Ammon's horn (tissue), 1 donor: ENCODE measurements at places on chromosomes 2 and 18.

GRCh38 chr2:169275696-169276444 is 86.5 kb downstream of the LRP2 start:
- peak; percentile 33 for DNase-seq

- no peak for DNase-seq
Measured at GRCh38 chr2:190396271-190396670, 11.9 kb upstream of the MFSD6 start.

DNA sequence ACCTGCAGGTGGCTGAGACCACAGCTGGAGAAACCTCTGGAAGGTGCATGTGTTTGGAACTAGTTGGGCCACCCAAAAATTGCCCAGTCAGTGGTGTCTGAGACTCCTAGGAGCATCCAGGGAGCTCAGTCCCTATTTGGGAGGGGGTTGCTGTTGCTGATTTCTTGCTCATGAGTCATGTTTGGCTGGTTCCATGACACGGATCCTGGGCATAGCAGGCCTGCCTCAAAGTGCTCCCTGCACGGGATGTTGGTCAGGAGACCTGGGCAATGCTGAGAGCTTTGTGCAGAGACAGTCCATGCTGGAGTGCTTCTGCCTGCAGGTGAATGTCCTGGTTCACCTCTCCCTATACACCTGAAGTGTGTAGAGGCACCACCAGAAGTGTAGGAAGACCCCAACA is 194.2 kb downstream of the GLI2 start:
- DNase-seq = no peak

DNA sequence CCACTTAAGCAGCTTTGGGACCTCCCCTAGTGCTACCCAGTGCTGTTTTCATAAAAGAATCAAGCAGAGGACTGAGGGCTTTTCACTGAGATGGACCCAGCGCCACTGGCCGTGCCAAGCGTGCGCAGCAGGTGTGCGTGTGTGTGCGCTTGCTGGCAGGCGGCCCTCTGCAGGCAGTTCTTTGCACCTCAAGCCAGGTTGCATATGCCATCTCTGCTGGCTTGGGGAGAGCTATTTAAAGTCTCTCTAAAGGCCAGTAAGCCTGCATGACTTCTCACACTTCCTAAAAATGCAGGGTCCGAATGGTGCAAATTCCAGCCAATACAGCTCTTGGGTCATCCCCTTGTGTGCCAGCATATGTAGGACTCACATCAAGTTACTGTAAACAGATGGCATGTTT is 255.5 kb downstream of the RNF152 start:
- DNase-seq = no peak

- no peak for DNase-seq
Measured at GRCh38 chr2:47520302-47520630, 117.3 kb downstream of the MSH2 start.

GRCh38 chr2:13056259-13056843 is 339.6 kb downstream of the TRIB2 start:
- peak; percentile 18 for DNase-seq

DNA sequence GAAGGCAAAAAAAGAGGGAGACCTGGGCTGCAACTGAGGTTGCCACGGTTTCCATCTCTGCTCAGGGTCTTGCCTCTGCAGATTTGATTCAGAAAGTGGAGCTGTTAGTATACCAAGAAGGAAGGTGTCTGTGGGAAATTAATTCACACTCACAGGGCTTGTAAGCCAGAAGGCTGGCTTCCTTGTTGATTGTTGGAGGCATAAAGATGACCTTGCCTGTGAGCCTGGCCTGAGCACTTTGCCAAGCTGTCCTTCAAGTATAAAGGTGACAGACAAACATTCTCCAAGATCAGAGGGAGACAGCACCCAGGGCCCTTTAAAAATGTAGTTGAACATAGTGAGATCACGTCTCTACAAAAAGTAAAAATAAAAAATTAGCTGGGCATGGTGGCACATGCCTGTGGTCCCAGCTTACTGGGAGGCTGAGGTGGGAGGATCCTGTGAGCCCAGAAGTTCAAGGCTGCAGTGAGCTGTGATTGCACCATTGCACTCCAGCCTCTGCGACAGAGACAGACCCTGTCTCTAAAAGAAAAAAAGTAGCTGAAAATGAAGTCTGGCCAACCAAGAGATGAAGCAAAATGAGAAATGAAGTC is 91.2 kb upstream of the UXS1 start:
- no peak for DNase-seq

GRCh38 chr2:118319271-118319684 is 231.0 kb downstream of the INSIG2 start:
- DNase-seq = no peak

GRCh38 chr2:86520153-86520552 is 43.1 kb downstream of the CHMP3 start:
- no peak for DNase-seq

DNA sequence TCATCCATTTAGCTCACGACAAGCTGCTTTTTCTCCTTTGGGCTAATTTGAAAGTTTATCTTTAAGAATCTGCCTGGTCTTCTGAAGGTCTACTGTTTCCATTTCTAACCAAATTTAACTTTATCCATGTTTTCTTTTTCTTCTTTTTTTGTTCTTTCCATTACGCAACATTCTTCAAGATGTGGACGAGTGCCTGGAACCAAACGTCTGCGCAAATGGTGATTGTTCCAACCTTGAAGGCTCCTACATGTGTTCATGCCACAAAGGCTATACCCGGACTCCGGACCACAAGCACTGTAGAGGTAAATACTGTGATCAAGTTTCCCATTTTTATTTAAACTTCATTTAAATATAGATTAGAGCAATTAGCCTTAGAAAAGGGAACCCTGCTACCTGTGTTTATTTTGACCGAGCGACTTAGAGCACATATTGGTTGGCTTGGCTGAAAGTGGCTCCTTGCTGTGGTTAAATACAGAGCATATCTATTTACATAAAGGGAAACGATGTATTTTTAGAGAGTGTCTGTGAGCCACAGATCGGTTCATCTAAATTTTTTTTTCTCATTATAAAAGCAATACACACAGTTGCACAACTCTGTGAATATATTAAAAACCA is 183.4 kb upstream of the RASGRP3 start:
- DNase-seq = no peak

DNA sequence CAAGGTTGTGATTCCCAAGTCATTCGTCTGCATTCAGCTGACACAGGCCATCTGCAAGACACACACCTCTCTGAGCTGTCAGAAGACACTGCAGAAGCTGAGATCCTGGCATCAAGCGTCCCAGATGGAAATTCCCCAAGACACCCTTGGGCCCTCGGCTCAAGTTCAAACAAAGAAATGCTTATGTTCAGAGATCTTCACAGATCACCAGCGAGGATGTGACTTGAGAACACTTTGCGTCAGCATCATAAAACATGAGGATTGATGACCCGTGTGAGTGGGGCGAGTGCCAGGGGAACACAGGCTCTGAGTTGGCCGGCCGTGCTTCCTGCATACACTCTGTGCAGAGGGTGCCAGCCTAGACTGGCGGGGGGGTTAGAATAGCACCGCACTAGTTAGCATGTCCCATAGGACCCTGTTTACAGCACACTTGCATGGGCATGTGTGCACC is 36.8 kb downstream of the KCNIP3 start:
- DNase-seq = no peak

- peak; percentile 59 for DNase-seq
Measured at GRCh38 chr2:201260302-201260800, at the start of gene CASP8. Gene CASP8 (plus strand): TSS chr2:201260536. CDS start chr2:201266487, 5,951 bp downstream.

DNA sequence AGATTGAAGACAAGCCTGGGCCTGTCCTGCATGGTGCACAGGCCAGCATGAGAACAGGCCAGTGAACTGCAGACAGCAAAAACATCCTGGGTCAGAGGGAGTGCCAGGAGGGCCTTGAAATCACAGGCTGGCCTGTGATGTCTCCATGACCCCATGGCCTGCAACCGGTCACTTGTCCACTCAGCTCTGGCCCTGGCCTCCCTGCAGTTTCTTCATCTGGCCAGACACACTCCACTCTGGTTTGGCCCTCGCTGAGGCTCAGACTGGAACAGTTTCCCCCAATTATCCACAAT is 12.6 kb downstream of the CYRIA start:
- DNase-seq = no peak

DNA sequence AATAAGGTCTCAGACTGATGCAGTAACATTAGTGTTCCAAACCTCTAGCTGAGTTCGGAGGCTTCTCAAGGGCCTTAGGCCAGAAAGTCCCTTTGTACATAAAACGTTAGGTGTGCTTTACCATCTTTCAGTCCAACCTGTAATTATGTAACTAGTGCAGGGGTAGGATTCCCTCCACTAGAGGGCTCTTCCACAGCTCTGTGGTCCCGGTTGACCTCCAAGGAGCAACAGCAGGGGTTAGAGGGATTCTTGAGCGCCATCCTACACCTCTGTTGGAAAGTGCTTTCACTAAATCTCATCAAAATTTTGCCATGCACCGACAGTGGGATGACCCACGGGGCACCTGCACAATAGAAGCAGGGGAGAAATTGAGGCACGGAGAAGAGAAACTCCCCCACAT is 155.8 kb upstream of the LRP1B start:
- DNase-seq = no peak

GRCh38 chr2:95260028-95261023 is 13.9 kb upstream of the PROM2 start:
- peak; percentile 25 for DNase-seq

DNA sequence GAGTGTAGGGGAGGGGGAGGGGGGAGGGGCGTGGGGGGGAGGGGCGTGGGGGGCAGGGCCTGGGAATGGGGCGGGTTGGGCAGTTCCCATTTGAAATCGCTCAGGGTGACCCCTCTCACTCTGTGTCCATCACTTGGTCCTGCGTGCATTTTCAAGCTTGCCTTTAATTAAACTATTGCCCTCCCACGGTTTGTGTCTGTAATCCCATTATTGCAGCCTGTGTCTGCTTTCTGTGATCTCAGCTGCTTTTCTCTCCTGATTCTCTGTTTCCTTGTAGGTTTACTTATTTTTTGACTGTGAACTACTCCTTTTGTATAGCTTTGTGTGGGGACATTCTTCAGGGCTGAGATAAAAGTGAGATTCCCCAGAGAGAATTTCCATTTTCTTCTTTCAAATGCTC is 1.3 kb downstream of the DCDC2C start:
- DNase-seq = no peak

GRCh38 chr2:214481204-214481603 is 70.3 kb downstream of the VWC2L start:
- DNase-seq = peak; percentile 59

DNA sequence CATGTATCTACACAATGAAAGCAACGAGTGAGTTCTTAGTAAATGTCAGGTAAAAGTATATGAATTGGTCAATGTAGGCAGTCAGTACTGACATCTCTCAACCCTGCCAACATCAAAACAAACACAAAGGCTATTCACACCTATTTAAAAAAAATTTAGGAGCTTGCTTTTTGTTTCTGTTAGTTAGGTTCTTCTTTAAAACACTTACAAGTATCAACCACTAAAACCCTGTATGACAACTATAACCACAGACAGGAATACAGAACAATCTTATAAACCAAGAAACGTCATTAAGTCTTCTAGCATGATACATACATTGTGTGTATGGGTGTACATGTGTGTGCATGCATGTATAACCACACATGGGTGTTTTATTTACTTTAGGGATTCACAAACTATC is 131.0 kb downstream of the TCF4 start:
- DNase-seq = no peak

DNA sequence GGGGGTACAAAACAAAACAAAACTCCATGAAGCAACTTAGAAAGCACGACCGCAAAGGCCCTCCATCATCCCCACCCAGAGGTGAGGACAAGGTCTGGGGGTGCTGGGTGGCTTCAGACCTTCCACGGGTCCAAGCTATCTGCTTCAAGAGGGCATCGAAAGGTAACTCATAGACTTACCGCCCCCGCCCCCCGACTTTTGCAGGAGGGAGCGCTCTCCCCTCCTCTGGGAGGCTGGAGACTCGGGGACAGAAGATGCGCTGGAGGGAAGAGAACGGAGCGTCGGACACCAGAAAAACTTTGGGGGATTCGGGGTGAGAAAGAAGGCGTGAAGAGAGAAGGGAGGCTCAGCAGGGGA is 300 bp upstream of the STON1 start:
- no peak for DNase-seq

DNA sequence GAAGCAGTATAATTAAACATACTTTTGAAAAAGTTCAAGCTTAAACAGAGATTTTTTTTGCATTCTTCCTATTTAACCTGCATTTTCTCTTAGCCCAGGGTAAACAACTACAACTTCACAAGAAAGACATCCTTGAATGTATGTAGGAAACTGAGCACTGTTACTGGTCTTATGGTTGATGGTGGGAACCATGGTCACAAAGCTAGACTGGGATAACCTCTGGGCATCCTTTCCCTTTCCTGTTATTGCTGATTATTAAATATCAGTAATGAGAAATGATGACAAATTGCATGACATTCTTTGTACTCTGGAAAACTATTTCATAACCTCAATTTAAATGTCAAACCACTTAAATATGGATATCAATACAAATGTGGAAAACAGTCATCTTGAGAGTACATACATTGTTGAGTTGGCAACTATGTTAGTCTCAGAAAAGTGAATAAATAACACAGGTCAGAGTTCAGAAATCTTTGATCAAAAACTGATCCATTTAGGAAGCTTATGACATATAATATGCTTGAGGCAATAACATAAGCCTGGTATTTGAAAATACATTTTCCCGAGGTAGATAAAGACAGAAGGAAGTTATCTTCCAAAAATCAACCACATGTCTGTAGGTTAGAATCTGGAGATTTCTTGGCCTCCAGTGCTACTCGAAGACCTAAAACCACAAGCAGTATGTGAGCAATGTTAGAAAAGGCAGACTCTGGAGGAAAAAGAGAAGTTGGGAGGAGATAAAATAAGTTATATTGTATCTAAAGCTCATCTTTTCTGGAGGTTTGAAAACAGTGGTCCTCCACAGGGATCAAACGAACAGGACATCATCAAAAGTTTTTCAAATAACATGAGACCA is 65.2 kb upstream of the ST8SIA5 start:
- no peak for DNase-seq

DNA sequence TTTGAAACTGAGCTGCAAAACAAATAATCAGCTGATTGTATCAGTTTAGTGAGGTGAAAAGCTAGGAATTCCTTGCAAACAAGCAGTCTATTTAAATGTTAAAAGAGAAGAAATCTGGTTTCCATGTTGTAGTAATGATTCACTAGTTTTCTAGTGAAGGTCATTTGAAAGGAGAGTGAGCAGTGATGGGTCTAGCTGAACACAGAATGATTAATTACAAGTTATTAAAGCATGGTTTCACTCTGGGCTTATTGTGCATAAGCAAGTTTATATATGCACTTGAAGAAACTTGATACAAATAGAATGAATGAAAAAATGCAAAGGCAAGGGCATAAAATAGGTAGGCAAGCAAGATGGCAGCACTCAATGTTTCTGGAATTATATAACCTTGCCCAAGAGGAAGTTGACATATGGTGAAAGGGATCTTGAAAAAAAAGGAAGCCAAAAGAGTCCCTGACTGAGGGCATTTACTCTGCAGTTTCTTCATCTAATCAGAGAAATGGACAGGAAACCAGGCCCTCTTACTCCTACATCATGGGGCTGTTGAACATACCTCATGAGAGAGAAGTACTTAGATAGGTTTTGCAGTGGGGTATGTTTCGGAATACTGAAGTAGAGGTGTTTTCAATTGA is 53.2 kb downstream of the PLCL1 start:
- DNase-seq = no peak

- DNase-seq = no peak
Measured at GRCh38 chr2:54668711-54669110, 54.8 kb upstream of the EML6 start.
